CD8-positive, alpha-beta memory T cell (primary cell): ENCODE measurements at places on chromosomes 1 and 21. TPM values are rescaled to one million over a fixed set of nuclear protein-coding genes. Genes with fewer than 3 reads are reported as not detected.

DNA sequence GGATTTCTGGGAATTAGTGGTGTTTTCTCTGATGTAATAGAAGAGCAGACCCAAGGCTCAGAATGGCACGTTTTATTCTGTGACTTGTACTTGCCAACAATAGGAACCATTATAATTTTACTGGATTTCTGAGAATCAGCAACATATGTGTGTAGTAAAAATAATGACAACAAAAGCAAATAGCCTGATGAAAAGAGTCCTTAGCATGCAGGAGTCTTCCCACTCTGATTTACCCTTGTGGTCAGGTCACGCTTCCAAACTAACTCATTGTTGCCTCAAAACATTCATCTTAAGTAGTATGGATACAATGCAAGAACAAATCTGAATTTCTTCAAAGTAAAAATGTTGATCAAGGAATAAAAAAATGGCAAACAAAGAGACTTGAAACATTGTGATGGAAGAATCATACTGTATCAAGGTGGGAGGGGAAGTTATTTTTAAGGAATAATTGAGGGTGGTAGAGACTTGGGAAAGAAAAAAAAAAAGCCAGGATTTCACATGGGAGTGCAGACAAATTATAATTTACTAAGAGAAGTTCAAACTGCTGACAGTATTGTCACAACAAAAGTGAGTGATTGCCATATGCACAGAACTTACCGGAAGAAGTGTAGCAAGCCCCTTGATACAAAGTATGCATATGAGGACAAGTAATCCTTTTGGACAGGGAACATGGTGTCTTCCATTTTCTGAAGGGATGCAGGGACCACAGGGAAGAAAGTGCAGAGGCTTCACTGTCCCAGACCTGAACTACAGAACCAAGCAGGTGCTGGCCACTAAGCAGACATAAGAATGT is 31.2 kb upstream of the RGL1 start:
- H3K27me3 ChIP-seq = no peaks in the 10 kb centered on the region
- no peaks in the 10 kb centered on the region for H3K4me1 ChIP-seq
- H3K4me3 ChIP-seq = no peak overlapping the region

DNA sequence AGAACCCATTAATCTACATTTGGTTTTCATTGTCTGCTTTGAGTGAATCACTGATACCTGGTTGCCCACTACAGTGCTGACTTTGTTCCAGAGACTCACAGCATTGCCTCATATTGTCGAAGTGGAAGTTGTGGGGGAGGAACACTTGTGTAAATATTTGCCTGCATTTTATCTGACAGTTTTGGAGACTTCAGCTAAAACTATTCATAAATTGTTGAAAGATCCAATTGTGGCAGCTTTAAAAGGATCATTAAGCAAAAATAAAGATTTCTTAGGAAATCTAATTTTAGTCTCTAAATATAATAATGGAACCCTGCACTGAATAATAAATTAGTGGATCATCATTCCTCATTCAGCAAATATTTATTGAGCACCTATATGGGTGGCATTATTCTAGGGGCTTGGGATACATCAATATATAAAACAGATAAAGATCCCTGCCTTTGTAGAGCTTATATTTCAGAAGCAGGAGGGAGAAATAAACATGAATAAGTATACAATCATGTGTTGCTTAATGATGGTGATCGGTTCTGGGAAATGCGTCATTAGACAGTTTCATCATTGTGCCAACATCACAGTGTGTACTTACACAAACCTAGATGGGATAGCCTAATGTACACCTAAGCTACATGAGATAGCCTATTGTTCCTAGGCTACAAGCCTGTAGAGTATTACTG is 73.5 kb downstream of the OSBPL9 start:
- H3K4me1 ChIP-seq = no peaks in the 10 kb centered on the region
- H3K4me3 ChIP-seq = no peak overlapping the region
- no peaks in the 10 kb centered on the region for H3K27me3 ChIP-seq
- no peaks in the 10 kb centered on the region for H3K36me3 ChIP-seq
- no peak for DNase-seq
- H3K27ac ChIP-seq = no peak overlapping the region

DNA sequence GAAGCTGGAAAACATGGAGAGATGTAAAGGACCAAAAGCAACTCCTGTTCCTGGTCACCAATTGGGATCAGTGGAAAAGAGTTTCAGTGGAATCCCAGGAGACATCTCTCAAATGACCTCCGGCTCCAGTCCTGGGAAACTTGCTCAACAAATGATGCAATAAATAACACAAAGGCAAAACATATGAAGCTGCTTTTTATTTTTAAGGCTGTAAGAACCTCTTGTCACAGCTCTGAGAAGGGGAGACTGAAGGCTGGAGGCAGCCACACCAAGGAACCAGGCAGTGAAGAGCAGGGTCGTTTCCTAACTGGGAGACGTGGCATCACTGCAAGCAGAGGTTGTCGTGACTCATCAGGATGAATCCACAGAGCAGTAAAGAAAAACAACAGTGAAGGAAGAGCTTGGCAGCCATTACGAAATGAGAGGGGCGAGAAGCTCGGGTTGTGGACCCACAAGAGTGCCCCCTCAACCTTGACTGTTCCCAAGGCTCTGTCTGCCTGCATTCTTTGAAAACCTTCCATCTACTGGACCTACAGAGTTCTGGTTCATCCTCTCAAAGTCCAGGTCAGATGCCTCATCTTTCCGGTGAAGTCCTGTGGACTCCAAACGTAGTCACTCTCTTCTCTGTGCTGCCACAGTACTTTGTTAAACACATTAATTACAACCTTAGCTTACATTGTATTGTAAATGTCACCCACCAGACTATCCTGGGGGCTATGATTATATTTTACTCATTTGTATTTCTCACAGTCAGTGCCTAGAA is 32.1 kb downstream of the JAK1 start:
- H3K4me1 ChIP-seq = peaks cover 36% of the 10 kb centered on the region
- no peaks in the 10 kb centered on the region for H3K36me3 ChIP-seq
- no peaks in the 10 kb centered on the region for H3K27me3 ChIP-seq
- no peak for DNase-seq

GRCh38 chr1:18100491-18101063 is 7.0 kb upstream of the IGSF21 start:
- H3K27me3 ChIP-seq = no peaks in the 10 kb centered on the region
- no peak overlapping the region for H3K4me3 ChIP-seq
- H3K36me3 ChIP-seq = no peaks in the 10 kb centered on the region
- no peak overlapping the region for H3K27ac ChIP-seq
- no peak for DNase-seq
- H3K4me1 ChIP-seq = no peaks in the 10 kb centered on the region

TCEA3 gene
- 1.4 TPM for total RNA-seq

GTF2B gene
- total RNA-seq = 40.7 TPM

GRCh38 chr1:89720839-89721238 is 87.9 kb downstream of the LRRC8C start:
- no peak overlapping the region for H3K4me3 ChIP-seq
- H3K27ac ChIP-seq = peak overlapping the region; percentile 2
- no peak for DNase-seq
- no peaks in the 10 kb centered on the region for H3K27me3 ChIP-seq

GRCh38 chr21:39321424-39321823 is 8.0 kb upstream of the BRWD1 start:
- no peak for DNase-seq
- H3K4me1 ChIP-seq = no peaks in the 10 kb centered on the region

DNA sequence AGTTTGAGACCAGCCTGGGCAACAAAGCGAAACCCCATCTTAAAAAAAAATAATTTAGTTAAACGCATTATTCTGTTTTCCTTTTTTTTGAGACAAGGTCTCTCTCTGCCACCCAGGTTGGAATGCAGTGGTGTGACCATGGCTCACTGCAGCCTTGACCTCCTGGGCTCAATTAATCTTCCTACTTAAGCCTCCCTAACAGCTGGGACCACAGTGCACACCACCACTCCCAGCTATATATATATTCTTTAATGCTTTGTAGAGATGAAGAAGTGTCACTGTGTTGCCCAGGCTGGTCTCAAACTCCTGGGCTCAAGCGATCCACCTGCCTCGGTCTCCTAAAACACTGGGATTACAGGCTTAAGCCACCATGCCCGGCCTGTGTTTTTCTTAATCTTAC is 7.7 kb upstream of the KLF17 start:
- no peaks in the 10 kb centered on the region for H3K27me3 ChIP-seq
- no peaks in the 10 kb centered on the region for H3K36me3 ChIP-seq
- DNase-seq = no peak
- H3K27ac ChIP-seq = no peak overlapping the region
- H3K4me1 ChIP-seq = no peaks in the 10 kb centered on the region

GRCh38 chr1:60833173-60833572 is 249.2 kb upstream of the NFIA start:
- no peaks in the 10 kb centered on the region for H3K27me3 ChIP-seq
- no peaks in the 10 kb centered on the region for H3K36me3 ChIP-seq
- no peak for DNase-seq
- H3K27ac ChIP-seq = no peak overlapping the region

- peaks cover 23% of the 10 kb centered on the region for H3K36me3 ChIP-seq
- no peaks in the 10 kb centered on the region for H3K27me3 ChIP-seq
- H3K27ac ChIP-seq = no peak overlapping the region
- no peak overlapping the region for H3K4me3 ChIP-seq
- H3K4me1 ChIP-seq = no peaks in the 10 kb centered on the region
These were observed 26.3 kb downstream of the PCSK9 start for GRCh38 chr1:55065648-55066047.

DNA sequence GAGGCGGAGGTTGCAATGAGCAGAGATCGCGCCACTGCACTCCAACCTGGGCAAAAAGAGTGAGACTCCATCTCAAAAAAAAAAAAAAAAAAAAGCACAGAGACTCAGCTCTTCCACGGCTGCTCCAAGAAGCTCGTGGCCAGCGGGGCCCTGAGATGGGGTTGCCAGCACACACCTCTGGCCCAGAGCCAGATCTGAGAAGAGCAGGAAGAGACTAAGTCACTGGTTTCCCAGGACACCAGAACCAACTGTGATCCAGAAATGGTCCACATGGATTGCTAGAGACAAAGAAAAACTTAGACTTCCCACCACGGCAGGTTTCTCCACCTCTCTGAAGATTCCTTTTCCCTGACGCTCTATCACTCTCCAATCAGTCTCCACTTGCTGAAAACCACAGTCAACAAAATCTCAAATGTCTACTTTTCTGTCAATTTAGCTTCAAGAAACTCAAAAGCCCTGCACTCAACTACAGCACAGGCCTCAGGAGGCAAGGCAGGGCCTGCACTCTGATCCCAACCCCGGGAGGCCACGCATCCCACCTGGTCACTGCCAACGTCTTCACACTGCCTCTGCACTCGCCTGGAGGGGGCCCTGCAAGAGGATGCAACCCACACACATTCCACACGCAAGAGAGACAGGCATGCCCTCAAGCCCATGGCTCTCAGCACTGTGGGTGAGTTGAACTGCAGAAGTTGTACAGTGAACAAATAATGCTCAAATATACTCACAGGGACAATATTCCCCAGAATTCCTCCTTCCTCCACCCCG is 79.0 kb downstream of the NPHP4 start:
- H3K27me3 ChIP-seq = no peaks in the 10 kb centered on the region
- DNase-seq = no peak
- no peaks in the 10 kb centered on the region for H3K4me1 ChIP-seq
- H3K27ac ChIP-seq = no peak overlapping the region
- H3K36me3 ChIP-seq = no peaks in the 10 kb centered on the region

- no peaks in the 10 kb centered on the region for H3K27me3 ChIP-seq
- H3K36me3 ChIP-seq = no peaks in the 10 kb centered on the region
- DNase-seq = no peak
- H3K4me1 ChIP-seq = peaks cover 21% of the 10 kb centered on the region
- no peak overlapping the region for H3K4me3 ChIP-seq
These were observed 3.9 kb upstream of the IL10 start for GRCh38 chr1:206776229-206776628.

DUSP23 gene
- total RNA-seq = 35.5 TPM

GRCh38 chr1:157319567-157319966 is 181.4 kb upstream of the ETV3 start:
- no peaks in the 10 kb centered on the region for H3K27me3 ChIP-seq
- H3K27ac ChIP-seq = no peak overlapping the region
- no peaks in the 10 kb centered on the region for H3K4me1 ChIP-seq
- no peaks in the 10 kb centered on the region for H3K36me3 ChIP-seq

- H3K27me3 ChIP-seq = no peaks in the 10 kb centered on the region
- DNase-seq = no peak
- no peak overlapping the region for H3K27ac ChIP-seq
- H3K4me3 ChIP-seq = no peak overlapping the region
These were observed 24.8 kb downstream of the SDCCAG8 start for GRCh38 chr1:243280571-243281129.

LIN28A gene
- total RNA-seq = not detected

GRCh38 chr1:47995306-47996050 is 1.7 kb downstream of the TRABD2B start:
- H3K27me3 ChIP-seq = peaks cover 17% of the 10 kb centered on the region
- no peaks in the 10 kb centered on the region for H3K4me1 ChIP-seq
- H3K4me3 ChIP-seq = no peak overlapping the region
- H3K36me3 ChIP-seq = no peaks in the 10 kb centered on the region
- DNase-seq = no peak
- H3K27ac ChIP-seq = no peak overlapping the region

GBP2 gene
- total RNA-seq = 155 TPM

S100A2 gene
- 0.81 TPM for total RNA-seq

DNA sequence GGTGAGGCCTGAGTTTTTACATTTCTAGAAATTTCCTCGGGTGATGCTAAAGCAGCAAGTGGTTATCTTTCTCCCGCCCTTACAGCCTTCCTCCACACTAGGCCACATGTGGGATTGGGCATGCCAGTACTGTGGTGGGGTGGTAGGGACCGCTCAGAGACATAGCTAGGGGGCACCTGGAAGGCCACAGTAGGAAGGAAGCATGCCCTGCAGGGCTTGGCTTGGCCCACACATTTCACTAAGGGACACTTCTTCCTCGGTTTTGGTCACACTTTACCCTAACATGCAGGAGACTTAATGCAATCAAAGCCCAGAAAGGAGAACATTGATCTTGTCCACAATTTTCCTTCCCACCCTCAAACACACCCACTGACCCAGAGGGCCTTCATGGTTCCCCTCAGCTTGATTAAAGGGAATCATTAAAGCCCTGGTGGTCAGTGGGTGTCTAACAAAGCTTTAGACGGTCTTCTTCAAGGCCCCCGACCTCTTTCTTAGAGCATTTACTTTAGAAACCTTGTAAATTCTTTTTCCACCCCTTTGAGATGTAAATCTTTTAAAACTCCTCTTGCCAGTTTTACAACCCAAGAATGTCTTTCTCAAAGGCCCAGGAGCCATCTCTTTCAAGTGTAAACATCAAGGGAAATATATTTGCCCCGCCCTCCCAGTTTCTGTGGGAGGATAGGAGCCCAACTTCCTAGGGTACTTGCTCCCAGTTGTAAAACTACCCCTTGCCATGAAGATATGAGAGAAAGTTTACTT is 246.4 kb upstream of the PTBP2 start:
- no peak overlapping the region for H3K27ac ChIP-seq
- H3K36me3 ChIP-seq = no peaks in the 10 kb centered on the region
- DNase-seq = no peak
- H3K4me3 ChIP-seq = no peak overlapping the region
- H3K27me3 ChIP-seq = no peaks in the 10 kb centered on the region
- no peaks in the 10 kb centered on the region for H3K4me1 ChIP-seq

- no peak overlapping the region for H3K4me3 ChIP-seq
- H3K36me3 ChIP-seq = no peaks in the 10 kb centered on the region
- H3K27ac ChIP-seq = no peak overlapping the region
- no peaks in the 10 kb centered on the region for H3K4me1 ChIP-seq
These were observed 24.2 kb upstream of the GUCA2B start for GRCh38 chr1:42128964-42129363.

HPDL gene
- 42.4 TPM for total RNA-seq

AQP10 gene
- not detected for total RNA-seq

- H3K27me3 ChIP-seq = no peaks in the 10 kb centered on the region
- peak overlapping the region; percentile 55 for H3K27ac ChIP-seq
- H3K36me3 ChIP-seq = no peaks in the 10 kb centered on the region
- H3K4me1 ChIP-seq = peaks cover 10% of the 10 kb centered on the region
These were observed 65.8 kb upstream of the PRKACB start for GRCh38 chr1:84078108-84078841.

KRTAP13-2 gene
- not detected for total RNA-seq

- H3K27me3 ChIP-seq = no peaks in the 10 kb centered on the region
- no peak for DNase-seq
- no peaks in the 10 kb centered on the region for H3K36me3 ChIP-seq
These were observed 15.8 kb downstream of the GADD45A start for GRCh38 chr1:67700692-67701410.
